ENCODE measurements at places on chromosomes 4 and X.

DNA sequence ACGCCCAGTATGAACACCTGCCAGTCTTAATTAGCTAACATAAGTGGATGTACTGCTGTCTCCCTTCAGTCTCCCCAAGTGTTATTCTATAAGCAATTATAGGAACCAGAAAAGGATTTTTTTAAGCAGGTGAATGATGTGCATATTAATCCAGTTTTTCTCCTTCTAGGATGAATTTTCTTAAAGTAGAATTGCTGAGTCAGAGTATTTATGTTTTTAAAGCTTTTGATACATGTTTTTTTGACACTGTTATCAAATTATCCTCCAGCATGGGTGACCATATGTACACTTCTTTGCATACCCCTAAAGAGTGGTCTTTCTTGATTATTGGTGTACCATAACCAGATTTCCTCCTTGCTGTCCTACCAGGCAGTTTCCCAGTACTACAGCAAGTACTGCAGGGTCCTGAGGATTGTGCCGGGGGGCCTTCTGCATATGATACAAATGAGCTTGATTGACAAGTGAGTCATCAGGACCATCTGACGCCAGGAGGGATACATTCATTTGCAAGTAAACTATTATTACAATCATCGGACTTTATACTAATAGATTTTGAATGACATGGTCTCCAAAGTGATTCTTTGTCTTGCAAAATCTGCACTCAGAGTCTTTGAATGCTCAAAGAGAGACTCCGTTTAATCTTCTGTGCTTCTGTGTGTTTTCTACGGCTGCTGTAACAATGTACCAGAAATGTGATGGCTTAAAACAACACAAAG lies 10.7 kb upstream of the PCYT1B start:
- no peak for DNase-seq

DNA sequence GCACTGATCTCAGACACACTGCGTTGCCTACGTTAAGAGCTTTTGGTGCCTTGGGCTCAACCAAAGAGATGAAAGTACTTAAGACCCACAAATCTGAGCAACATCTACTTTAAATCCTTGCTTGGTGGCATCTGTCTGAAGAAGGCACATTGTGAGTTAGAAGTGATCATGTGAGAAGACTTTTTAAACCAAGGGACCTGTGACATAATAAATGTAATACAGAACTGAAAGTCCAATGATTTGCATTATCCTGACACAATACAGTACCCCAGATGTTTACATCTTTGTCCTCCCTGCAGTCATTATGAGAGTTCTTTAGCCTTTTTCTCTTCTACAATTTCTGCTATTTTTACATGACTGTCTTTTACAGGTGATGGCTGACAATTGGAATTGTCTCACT lies 96.7 kb upstream of the FTHL17 start:
- no peak for DNase-seq

- peak; percentile 32 for DNase-seq
These were observed 25.9 kb downstream of the PKD2 start for GRCh38 chr4:88033309-88033708.

GRCh38 chr4:26140150-26140898 lies 180.5 kb upstream of the RBPJ start:
- peak; percentile 36 for DNase-seq

GRCh38 chr4:25837107-25837506 lies 25.7 kb downstream of the SEL1L3 start:
- DNase-seq: no peak

- no peak for DNase-seq
These were observed 248.2 kb downstream of the EPHA5 start for GRCh38 chr4:65422109-65422508.

DNA sequence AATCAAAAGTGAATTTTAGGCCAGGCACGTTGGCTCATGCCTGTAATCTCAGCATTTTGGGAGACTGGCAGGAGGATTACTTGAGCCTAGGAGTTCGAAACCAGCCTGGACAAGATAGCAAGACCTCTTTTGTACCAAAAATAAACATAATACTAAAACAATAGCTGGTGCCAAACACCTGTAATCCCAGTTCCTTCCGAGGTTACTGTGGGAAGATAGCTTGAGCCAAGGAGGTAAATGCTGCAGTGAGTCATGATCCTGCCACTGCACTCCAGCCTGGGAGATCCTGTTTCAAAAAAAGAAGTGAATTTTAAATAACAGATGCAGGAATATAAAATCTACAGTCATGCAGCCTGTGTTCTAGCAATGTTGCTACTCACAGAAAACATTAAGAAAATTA lies 488.3 kb downstream of the PPARGC1A start:
- no peak for DNase-seq

DNA sequence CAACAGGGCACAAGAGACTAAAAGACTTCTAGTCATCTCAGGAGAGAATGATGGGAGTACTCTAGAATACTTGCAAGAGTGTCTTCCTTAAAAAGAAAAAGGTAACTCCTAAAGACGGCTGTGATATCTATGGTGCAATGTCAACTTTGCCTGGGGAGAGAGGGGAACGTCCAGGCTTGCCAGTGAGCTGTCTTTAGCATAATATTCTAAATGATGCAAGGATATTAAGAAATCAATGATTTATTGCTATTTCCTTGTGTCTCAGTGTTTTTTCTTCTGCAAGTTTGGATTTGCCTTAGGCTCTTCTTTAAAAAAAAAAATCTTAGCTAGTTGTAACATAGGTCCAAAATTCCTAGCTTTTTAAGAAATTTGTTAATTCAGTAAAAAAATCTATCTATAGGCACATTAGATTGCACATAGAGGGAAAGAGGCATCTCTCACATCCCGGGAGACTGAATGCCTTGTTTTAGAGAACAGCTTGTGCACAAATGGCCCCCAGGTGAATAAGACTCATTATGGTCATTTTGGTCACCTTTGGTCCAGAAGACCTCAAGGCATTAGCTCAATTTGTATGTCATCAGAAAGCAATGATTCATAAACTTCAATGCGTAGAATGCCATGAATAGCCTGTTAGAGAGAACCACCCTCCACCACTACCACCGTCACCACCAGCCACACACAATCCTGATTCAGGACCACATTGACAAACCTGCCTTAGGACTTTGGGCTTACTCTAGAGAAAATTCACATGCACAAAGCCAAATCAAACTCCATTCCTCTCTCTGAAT lies 104.1 kb downstream of the PALLD start:
- DNase-seq: no peak

GRCh38 chr4:144819591-144819990 lies 173.6 kb downstream of the HHIP start:
- no peak for DNase-seq

GRCh38 chr4:156875704-156876103 lies 95.9 kb downstream of the PDGFC start:
- DNase-seq: no peak

DNA sequence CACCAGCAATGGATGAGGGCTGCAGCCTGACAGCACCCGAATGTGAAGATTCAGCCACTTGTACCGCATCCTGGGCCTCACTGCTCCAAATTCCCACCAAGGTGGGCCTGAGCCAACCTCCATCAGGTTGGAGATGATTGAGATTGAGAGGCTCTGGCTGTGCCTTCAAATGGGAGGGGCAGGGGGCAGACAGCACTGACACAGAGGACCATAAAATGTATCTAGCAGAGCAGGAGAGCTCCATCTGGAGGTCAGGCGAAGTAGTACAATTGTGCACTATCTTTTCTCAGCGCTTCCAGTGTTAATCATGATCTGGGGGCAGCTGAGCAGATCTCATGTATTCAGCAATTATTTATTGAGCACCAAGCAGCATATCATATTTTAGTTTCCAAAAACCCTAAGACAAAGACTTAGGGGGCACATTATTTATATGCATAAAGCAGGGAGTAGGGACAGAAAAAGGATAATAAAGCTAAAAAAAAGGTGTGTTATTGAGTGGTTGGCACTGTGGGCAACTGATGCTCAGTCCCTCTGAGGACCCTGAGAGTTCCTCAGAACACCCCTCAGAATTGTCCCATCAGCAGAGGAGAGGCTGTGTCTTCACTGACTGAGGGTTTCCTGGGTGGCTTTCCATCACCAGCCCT lies 31.6 kb upstream of the C1QTNF7 start:
- no peak for DNase-seq

DNA sequence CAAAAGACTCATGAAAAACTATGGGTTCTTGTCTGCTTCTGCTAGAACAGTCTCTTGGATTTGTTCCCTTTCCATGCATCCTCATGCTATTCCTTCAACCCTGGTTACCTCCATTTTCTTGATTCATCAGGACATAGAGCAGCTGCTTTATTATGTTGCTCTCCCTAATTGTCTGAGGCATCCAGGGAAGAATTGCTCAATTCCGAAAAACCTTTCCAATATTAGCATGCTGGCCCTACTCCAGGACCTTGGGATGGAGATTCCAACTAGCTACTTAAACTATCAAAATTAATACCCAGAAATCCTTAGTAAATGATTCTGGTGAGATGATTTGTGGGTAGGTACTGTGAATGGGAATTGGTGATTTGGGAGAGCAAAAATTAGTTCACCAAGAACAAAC lies 56.6 kb upstream of the FAM47B start:
- no peak for DNase-seq

DNA sequence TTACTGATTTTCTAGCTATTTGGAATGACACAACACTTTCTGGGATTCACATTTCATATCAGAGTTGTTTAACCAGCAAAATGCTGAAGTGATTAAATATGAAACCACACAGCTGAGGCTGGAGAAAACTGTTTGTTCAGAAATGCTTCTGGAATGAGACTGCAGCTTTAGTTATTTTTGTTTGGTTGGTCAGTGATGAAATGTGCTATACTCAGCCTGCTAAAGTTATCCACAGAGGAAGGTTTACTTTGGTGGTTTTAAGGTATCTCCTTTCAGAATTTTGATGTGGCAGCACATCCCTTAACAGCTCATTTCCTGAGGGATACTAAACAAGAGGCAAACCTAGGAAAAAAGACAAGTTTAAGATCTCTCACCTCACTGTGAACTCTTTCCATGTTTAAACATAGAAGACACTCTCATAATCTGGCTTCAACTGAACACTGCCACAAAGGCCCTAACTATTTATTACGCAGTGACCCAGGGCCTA lies 106.6 kb upstream of the PDE5A start:
- DNase-seq: peak; percentile 86

- DNase-seq: no peak
These were observed 185.0 kb upstream of the FAM241A start for GRCh38 chr4:111960241-111960667.

DNA sequence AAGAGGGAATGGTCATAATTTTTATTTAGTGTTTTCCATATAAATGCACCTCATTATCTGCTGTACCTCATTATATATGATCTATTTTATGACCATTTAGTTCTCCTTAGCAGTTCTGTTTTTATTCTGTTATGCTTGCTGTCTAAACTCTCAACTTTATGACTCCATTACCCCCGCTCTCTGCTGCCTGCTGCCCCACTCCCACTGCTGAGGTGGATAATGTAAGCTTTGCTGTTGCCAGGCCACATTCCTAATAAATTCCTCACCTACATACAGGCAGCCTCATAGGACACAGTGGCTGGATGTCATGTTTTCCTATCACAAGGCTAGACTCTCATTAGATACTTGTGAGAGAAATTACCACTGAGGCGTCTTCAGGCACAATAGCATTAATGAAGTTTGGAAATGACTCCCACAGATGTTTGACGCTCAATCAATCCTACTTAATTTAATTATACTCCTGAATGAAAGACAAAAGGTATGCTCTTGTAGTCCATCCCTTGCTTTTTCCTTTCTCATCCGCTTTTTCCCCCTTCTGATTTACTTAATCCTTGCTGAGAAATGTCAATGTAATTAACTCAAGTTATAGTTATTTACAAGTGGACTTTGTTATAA lies 497.5 kb upstream of the IGFBP7 start:
- DNase-seq: no peak

DNA sequence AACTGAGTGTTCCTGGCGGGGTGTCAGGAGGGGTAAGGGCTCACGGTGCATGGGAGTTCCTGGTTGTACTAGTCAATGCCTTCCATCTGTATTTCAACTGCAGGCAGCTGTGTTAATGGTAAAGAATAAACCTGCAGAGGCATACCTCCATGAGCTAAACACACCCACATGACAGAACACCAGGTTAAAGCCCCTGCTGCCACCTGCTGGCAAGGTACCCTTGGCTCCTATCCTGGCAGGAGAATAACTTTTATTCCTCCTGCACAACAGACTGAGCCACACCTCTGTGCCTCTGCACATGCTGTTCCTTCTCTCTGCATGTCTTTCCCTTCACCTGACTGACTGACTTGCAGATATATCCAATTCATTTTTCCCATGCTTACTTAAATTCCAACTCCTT lies 11.1 kb downstream of the ITIH6 start:
- DNase-seq: no peak

GRCh38 chrX:148572337-148572736 lies 71.9 kb downstream of the AFF2 start:
- no peak for DNase-seq

DNA sequence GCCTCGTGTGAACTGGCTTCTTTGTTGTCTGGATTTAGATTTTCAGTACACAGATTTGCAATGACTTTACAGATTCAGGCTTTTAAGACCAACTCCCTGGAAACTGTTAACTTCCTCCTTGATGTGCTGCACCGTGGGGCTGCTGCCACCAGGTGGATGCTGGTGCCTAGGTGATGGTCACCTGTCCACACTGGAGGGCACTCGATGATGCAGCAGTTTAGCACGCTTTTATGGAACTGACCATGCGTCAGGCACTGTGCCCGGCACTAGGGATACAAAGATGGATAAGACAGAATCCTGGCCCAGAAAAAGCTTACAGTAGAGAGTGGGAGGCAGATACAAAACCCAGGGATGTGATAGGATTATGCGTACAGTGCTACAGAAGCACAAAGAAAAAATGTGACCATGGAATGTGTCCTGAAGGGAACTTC lies 180.7 kb downstream of the CEP135 start:
- no peak for DNase-seq

GRCh38 chr4:15681372-15682241 lies at the start of gene FAM200B:
TSS of gene FAM200B (plus strand) at chr4:15681827. CDS start at chr4:15686978, 5,151 bp downstream.
- DNase-seq: peak; percentile 96

DNA sequence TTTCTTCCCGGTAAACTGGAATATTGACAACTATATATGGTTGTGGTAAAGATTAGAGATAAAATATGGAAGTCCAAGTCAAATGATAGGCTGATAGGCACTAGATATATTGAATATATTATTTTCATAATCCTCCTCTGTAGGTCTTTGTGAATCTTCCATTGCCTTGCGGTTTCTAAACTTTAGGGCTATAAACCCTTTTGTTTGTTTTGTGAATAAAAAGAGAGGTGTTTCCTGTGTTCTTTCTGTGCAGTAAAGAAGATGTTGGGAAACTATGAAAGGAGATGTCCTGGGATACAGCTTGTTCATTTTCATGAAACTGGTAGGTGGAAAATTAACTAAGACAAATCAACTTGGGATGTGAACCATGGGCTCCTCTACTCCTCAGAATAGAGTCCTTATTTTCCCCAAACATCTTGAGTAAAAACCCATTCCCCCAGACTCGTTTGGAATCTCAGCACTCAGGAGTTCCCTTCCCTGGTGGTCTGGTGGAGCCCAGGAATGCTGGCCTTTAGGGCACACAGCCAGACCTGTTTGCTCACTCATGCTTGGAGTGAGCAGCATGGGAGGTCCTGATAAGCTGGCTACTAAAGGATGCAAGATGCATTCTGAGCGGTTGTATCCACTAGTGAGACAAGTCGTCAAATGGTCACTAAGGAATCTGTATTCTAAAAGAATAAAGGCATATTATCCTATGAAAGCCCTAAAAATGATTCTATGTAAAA lies 22.2 kb downstream of the PRDM8 start:
- no peak for DNase-seq

- no peak for DNase-seq
These were observed 514.7 kb upstream of the SPANXN1 start for GRCh38 chrX:144732588-144732987.

- DNase-seq: no peak
These were observed 276.5 kb upstream of the AGTR2 start for GRCh38 chrX:115894087-115894486.

- no peak for DNase-seq
These were observed 25.0 kb downstream of the FLNA start for GRCh38 chrX:154349359-154349935.

- DNase-seq: no peak
These were observed 81.4 kb downstream of the SH3RF1 start for GRCh38 chr4:169189372-169189771.
